ENCODE measurements at places on chromosomes 2 and 18.

- DNase-seq: no peak
These were observed 806.5 kb downstream of the TDRD15 start for GRCh38 chr2:21930226-21930625.

DNA sequence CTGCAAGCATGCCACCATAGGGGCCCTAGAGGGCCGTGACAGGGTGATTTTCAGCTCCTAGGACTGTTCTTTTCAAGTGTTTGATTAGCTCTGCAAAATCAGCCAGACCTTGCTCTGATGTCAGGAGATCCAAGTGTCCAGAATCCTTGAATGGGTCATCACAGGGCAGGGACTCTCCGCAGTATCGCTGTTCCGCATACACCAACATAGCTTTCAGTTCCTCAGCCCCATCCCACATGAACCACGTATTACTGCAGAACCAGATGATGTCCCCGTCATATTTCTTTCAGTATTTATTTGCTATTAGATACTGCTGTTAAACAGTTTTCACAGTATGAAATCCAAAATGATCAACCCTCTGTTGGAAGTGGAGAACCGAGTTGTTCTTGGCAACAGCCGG lies 46.6 kb upstream of the RFX8 start:
- DNase-seq: no peak

- no peak for DNase-seq
These were observed 736.8 kb upstream of the SALL3 start for GRCh38 chr18:78242806-78243205.

DNA sequence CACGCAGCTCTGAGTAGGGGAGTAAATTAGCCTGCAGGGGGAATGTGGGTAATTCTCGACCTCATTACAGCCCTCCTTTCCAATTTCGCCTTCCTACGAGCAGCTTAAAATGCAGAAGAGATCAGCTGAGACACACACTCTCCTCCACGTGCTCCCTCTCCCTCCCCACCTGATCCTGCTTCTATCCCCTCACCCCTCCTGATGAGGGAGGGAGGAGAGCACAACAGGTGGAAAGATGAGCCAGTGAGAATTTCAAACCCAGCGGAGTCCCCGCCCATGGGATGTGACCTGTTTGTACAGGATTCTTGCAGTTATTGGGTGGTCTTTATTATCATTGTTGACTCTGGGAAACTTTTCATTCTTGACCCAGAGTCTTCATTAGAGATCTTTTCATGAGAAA lies 35.5 kb downstream of the DDX18 start:
- no peak for DNase-seq

DNA sequence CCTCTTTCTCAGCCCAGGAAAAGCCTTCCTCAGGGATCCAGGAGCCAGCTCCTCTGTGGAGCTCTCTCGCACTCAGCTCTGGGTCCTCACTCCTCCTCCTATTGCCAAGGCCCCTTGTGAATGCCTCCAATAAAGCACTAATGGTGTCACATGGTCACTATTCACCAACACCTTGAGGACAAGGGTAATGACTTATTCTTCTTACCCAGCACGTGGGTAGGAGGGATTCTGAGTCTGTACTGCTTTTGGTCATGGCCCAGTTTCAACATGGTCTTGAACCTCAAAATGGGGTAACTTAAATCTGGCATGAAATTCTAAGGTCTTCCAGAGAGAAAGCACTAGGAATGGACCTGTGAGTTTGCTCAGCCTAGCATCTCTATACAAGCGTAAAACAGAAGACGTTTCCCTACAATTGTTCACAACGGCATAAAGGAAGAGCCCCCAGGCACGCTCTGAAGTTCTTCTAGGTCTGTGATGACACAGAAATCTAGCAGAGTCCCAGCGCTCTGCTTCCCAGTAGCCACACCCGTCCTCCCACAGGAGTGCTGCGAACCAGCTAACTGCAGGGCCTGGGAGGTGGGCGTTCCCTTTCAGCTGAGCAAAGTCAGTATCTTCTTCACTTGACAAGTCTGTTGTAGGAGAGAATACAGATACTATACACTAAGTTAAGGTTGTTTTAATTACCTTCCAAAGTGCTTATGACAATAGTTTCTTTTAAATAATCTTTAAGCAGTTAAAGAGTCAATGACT lies 14.6 kb upstream of the KIDINS220 start:
- DNase-seq: no peak

- DNase-seq: no peak
These were observed 246.2 kb downstream of the XIRP2 start for GRCh38 chr2:167134381-167135072.

- no peak for DNase-seq
These were observed 86.2 kb downstream of the CRIM1 start for GRCh38 chr2:36441816-36442215.

GRCh38 chr2:100934504-100935371 lies 67.4 kb upstream of the RPL31 start:
- no peak for DNase-seq

GRCh38 chr18:57436965-57437333 lies 1.8 kb downstream of the ONECUT2 start:
- no peak for DNase-seq

DNA sequence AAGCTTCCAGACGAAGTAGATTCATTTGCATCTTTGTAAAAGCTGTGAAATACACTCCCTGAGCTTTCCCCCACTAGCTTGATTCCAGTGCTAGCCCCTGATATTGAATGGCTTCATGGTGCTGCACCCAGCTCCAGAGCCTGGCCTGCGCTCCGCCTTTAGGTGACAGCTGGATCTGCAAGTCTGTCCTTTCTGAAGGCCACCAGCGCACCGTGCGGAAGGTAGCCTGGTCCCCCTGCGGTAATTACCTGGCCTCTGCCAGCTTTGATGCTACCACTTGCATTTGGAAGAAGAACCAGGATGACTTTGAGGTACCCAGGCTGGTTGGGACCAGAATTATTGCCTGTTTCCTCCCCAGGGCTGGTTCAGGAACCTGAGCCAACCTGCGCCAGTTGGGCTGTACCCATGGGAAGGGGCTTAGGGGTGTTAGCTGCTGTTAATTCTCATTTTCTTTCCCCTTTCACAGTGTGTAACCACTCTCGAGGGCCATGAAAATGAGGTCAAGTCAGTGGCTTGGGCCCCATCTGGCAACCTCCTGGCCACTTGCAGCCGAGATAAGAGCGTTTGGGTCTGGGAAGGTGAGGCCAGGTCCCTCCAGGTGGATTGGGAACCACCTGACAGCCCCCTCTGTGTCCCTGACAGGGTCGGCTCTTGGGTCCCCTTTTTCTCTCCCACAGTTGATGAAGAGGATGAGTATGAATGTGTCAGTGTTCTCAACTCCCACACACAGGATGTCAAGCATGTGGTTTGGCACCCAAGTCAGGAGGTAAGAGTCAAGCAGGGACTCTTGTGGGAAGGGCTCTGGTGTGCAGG lies 1.3 kb downstream of the CIAO1 start:
- peak; percentile 43 for DNase-seq

- no peak for DNase-seq
These were observed 429.3 kb downstream of the TGIF1 start for GRCh38 chr18:3879114-3879835.

- DNase-seq: no peak
These were observed 146.3 kb downstream of the GCA start for GRCh38 chr2:162490052-162490717.

- DNase-seq: no peak
These were observed 204.8 kb downstream of the RBM43 start for GRCh38 chr2:151056870-151057269.

DNA sequence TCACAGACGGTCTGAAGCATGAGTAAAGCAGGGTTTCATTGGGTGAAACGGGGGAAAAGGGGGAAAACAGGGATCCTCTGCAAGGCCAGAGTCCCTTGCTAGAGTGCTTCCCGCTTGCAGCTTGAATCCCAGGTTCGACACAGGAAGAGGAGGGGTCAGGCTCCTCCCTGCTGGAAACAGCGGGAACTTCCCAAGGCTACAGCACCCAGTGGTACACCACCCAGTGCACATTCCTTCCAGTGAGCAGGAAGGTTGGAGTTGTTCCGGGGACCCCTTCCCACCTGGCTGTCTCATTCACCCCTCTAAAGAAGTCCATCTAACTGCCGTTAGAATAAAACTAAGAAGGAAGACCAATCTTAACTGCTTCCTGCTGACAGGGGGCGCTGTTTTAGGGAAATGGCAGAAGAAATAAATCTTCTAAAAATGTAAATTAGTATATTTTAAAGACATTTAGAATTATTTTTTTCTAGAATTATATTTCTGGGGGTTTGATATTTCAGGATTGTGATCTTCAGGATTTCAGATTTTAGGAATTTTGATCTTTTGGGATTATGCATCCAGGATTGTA lies 230.9 kb downstream of the RBM43 start:
- DNase-seq: no peak

DNA sequence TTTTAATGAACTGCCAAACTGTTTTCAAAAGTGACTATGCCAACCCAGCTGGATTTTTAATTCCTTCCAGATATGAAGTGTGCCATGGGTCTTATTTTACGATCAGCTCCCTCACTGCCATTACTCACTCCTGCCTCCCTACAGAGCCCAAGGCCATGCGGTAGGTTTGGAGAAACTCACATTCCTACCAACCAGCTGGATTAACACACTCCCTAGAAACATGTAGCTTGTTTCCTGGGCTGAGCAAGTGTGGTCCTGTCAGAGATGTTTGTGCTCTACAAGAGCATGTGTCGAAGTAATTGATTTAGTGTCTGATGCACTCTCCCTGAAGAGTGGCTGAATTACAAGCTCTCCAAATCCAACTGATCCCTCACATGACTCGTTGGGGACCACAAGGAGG lies 82.5 kb downstream of the SPP2 start:
- no peak for DNase-seq

DNA sequence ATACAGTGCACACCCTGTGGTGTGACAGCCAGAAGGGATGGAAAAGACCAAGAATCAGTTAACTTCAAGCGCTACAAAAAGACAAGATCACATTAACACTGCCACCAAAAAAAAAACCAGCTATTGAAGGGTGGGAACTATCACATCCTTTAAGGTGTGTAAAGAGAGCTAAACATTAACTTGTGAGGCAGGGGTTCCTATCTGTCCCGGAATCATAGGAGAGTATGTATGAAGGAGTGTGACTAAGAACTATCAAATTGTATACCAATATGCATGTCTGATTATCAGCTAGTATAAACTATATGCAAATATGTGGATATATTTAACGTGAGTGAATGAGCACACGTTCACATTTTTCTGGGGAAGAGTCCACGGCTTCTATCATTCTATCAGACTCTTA lies 88.4 kb upstream of the DNER start:
- DNase-seq: no peak

DNA sequence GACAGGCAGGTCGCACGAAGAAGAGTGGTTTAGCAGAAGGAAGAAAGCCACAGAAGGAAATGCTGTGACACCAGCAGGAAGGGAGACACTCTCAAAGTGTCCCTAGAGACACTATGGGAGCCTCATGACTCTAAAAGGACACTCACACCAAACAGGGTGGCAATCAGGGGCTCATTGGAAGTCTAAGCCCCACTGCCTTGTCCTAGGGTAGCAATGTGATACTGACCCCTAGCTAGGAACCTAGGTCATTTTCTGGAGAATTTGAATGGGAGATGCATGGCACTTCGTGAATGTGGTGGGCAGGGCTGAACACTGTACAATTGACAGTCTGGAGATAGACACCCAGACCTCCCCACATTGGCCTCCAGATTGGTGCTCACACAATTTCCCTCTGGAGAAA lies 385.0 kb downstream of the EIPR1 start:
- no peak for DNase-seq

DNA sequence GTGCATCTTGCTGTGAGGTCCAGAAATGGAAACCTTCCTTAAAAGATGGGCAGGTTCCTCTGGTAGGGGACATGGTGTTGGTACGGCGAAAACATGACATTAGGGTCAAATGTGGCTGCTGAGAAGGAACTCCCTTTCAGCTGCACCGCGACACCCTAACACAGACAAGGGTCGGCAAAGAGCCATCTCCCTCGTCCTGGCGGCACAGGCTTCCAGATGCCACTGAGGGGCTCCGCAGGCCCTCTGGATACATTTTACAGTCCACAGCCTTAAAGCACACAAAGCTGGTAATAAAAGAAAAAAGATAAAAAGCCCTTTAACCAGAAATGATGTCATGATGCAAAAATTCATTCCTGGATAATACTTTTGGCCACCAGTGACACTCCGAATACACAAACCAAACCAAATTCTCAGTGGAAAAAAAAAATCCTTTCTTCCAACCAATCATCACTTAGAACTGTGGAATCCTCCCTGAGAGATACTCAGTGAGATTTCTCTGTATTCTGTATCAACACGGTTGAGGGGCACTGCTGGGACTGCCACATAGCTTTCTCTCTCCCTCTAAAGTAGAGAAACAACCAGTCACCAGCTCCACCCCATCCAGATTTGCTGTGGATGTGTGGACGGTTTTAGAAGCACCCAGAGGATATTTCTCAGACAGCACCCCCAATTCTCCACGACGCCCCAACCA lies 174.8 kb downstream of the HDAC4 start:
- DNase-seq: no peak

GRCh38 chr2:130749641-130750040 lies 5.7 kb upstream of the AMER3 start:
- no peak for DNase-seq

DNA sequence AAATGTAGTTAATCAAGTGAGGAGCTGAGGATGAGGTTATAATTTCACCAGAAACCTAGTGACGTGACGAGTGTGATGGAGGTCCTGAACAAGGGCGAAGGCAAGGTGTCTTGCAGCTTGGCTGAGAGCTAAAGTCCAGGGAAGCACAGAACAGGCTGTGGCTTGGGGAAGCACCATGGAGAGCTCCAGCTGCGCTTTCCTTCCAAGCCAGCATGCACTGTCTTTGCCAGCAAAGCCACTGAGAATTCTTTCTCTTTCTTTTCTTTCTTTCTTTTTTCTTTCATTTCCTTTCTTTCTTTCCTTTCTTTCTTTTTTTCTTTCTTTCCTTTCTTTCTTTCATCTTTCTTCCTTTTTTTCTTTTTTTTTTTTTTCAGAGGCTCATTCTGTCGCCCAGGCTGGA lies 239.3 kb downstream of the FBXO15 start:
- DNase-seq: no peak

Measured in activated T-cell treated with anti-CD3 and anti-CD28 coated beads for 48 hours (primary cell).